ENCODE measurements at places on chromosomes 6 and 20.

- DNase-seq: no peak
These were observed 169.1 kb upstream of the SHLD1 start for GRCh38 chr20:5580940-5581708.

GRCh38 chr6:11912420-11912819, 99.7 kb upstream of the HIVEP1 start:
- no peak for DNase-seq

DNA sequence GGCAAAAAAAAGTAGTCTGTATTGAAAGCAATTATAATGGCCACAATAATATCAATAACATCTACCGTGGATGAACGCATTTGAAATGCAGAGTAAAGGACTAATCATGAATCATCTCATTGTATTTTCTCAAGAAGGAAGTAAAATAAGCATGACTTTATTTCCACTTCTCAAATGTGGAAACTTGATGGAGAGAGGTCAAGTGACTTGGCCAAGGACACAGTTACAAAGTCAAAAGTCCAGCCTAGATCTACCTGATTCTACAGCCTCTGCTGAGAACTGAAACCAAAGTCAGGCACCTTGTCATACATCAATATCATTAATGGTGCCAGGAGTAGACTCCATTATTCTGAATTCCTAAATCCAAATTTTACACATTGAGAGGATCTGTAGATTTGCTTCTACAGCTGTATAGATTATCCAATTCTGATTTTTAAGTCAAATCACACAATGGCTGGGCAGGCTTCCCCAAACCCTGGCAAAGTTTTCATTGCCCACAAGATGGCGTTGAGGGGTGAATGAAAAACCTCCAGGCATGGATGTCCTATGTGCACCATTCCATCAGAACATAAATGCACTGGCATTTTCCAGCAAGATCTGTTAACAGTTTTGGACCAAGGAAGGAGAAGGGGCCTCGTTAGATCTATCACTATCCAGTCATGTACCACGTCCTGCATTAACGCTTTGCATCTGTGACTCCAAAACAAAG, 423.1 kb downstream of the MAFB start:
- no peak for DNase-seq

GRCh38 chr6:166939345-166939744, 17.0 kb downstream of the RNASET2 start:
- DNase-seq: no peak

DNA sequence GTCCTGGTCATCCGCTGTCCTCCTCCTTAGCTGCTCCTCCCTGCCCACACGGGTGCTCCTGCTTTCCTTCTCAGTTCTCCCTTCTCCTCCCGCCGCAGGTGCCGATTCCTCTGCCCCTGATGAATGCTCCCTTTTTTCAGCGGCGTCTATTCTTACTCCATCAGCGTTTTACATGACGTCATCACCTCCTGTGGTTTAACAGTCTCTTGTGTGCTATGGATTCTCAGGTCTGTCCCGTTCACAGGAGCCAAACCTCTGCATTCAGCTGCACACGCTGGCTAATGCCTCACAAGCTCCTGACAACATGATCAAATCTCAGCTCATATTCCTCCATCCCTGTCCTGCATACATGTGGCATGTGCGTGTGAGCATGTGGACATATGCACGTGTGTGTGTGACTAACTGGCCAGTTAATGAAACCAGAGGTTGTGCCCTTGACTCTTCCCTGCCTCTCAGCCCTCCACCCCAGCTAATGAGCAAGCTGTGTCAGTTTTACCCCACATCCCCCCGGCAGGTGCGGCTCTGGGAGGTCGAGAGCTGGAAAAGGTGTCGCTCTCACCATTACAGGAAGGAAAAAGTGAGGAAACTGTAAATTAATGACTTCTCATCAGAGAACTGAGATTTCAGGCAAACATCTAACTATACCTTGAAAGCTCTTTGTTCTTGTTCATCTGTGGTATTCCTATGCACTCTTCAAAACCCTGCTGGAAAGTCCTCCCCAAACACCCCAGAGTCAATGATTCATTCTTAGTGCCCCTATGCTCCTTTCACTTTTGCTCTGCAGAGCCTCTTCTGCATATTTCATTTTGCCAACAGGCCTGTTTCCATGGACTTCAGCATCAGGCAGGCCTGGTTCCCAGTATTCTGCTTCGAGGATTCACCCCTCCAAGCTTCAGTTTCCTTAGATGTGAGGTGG, 163.1 kb downstream of the TTLL2 start:
- DNase-seq: no peak

DNA sequence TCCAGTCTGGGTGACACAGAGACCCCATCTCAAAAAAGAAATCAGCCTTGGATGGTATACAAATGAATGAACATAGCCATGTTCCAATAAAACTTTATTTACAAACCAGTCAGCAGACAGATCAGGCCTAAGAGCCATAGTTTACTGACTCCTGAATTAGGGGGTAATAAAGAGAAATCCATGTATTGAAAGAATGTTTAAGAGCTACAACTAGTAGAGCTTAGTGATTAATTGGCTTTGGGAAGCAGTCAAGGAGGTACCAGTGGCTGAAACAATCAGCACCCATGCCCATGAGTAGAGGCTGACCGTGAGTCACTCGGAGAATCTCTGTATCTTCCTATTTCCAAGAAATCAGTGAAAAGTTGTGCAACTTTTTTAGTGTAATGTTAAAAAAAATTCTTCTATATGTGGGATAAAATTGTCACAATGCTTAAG, 223.6 kb upstream of the RREB1 start:
- DNase-seq: no peak

DNA sequence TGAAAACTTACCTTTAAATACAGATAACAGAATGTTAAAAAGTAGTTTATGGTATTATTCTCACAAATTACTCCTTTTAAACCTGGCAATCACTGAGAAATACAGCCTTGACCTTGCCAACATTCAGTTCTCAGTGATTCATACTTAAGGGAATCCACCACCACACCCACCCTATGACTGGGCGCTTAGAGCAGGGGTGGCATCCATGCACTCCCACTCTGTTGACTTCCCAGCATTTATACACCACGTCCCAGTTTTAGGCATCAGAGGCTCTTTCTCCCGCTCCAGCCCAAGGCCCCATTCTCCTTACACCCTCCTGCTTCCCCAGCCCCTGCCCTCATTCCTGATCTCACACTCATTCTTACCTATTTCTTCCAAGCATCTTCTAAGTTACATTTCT, 16.3 kb downstream of the TRAF3IP2 start:
- DNase-seq: peak; percentile 69

DNA sequence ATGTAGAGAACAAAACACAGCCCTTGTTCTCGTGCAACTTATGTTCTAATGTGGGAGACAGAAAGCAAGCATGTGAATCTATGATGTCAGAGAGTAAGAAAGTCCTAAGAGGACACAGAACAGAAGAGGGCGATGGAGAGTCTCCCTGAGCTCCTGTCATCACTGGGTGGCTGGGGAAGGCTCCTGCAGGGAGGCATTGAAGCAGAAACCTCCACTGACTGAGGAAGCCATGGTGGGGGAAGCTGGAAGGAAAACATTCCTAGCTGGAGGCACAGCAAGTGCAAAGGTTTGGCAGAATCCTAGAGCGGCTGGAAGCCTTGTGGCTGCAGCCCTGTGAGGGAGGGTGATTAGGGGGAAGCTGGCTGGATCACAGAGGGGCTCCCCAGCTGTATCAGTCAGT, 248.0 kb downstream of the CDH26 start:
- no peak for DNase-seq

- DNase-seq: no peak
These were observed 34.8 kb downstream of the RNASET2 start for GRCh38 chr6:166921570-166921969.

GRCh38 chr6:20319520-20320357, 81.9 kb upstream of the E2F3 start:
- DNase-seq: no peak
